Activated T-cell treated with anti-CD3 and anti-CD28 coated beads for 24 hours (primary cell): ENCODE measurements at places on chromosomes 5 and 9.

GRCh38 chr9:131640438-131641137, 95.3 kb downstream of the PRRT1B start:
- no peak for DNase-seq

GRCh38 chr9:122033775-122034373, 59.2 kb downstream of the TTLL11 start:
- DNase-seq = no peak

- DNase-seq = no peak
These were observed 402.0 kb downstream of the MLLT3 start for GRCh38 chr9:20220286-20220685.

- no peak for DNase-seq
These were observed 16.9 kb upstream of the UBAP2 start for GRCh38 chr9:34065541-34065940.

GRCh38 chr5:2453781-2454180, 297.7 kb downstream of the IRX2 start:
- no peak for DNase-seq

DNA sequence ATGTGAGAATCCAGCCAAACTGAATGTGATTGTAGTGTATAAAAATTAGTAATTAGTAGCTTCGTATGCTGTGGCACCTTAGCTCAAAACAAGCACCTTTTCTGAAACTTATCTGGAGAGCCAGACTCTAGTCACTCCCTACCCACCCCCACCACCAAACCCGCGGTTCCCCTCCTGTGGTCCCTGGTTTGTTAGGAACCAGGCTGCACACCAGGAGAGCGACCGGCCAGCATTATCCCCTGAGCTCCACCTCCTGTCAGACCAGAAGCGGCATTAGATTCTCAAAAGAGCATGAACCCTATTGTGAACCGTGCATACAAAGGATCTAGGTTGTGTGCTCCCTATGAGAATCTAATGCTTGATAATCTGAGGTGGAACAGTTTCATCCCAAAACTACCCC, 498.6 kb downstream of the CHSY3 start:
- no peak for DNase-seq

GRCh38 chr9:81618923-81619322, 70.4 kb downstream of the TLE1 start:
- DNase-seq = no peak

GRCh38 chr5:75885321-75885720, 168.1 kb upstream of the POC5 start:
- no peak for DNase-seq

- no peak for DNase-seq
These were observed 463.5 kb upstream of the RGMB start for GRCh38 chr5:98309785-98310598.

DNA sequence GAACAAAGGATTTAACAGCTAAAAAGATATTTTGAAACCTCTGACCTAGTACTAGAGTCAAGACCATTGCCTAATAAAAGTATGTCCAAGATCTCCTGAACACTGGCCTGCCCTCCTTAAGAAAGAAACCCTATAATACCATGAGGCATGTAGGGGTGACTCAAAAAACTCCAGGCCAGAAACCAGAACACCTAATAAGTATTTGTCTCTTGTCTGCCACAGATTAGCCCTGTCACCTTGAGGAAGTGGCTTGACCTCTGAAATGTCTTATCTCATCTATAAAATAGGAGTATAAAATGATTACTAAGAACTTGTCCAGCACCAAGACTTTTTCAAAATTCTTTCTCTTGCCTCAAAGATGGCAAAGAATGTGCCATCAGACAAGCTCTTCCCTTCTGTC, 125.5 kb upstream of the RASGRF2 start:
- no peak for DNase-seq
